Left lung (tissue), 14 donors: ENCODE measurements at places on chromosomes 2 and 18. TPM values are rescaled to one million over a fixed set of nuclear protein-coding genes. Genes with fewer than 3 reads are reported as not detected.

Gene CNRIP1
- total RNA-seq = 16.9 TPM

Gene RAB6C
- total RNA-seq = not detected

Gene ST8SIA3
- not detected for total RNA-seq

Gene AGXT
- not detected for total RNA-seq

Gene CNTNAP5
- not detected for total RNA-seq

Gene DCDC2C
- total RNA-seq = not detected

Gene RNU2-63P
- not detected for total RNA-seq

Gene CHRND
- not detected for total RNA-seq

Gene VIT
- 0.20 TPM for total RNA-seq

Gene HOXD12
- not detected for total RNA-seq

Gene TFCP2L1
- total RNA-seq = 32.5 TPM

Gene NEU2
- total RNA-seq = not detected

Gene UGT1A8
- not detected for total RNA-seq

Gene TUBA3E
- not detected for total RNA-seq

Gene NRP2
- 122 TPM for total RNA-seq

Gene NCKAP5
- total RNA-seq = 9.3 TPM

Gene CYP26B1
- total RNA-seq = 3.1 TPM

Gene TNP1
- not detected for total RNA-seq

Gene SPDYA
- total RNA-seq = 0.55 TPM

Gene NYAP2
- total RNA-seq = 0.55 TPM

Gene C2orf15
- total RNA-seq = 4.0 TPM

Gene CCDC68
- 13.8 TPM for total RNA-seq

Gene SH3RF3
- 11.1 TPM for total RNA-seq

Gene APLF
- total RNA-seq = 4.3 TPM

Gene SERPINB13
- total RNA-seq = not detected

Gene CLEC4F
- total RNA-seq = 0.31 TPM

Gene FAM161A
- total RNA-seq = 3.9 TPM

Gene POMC
- 1.5 TPM for total RNA-seq
